ENCODE measurements at places on chromosomes 2 and 18.
A peak's percentile ranks its signal among the peaks of the same experiment; 100 is the strongest.

DNA sequence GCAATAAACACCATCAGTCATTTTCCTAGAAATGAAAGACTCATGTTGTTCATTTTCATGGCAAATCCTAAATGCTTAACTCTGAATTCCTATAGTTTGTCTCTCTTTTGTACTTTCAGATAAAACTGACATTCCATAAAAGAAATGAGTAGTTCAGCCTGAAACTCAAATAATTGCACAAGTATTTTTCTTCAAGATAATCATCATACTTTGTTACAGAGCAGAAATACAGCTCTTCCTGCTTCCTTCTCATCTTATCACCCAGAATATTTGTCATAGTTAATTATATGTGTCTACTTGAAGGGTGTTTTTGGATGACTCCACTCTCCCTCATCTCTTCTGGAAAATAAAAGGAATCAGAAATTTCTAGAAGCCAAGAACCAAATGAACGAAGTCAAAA is 141.1 kb downstream of the HNMT start:
- peak; percentile 71 for DNase-seq

DNA sequence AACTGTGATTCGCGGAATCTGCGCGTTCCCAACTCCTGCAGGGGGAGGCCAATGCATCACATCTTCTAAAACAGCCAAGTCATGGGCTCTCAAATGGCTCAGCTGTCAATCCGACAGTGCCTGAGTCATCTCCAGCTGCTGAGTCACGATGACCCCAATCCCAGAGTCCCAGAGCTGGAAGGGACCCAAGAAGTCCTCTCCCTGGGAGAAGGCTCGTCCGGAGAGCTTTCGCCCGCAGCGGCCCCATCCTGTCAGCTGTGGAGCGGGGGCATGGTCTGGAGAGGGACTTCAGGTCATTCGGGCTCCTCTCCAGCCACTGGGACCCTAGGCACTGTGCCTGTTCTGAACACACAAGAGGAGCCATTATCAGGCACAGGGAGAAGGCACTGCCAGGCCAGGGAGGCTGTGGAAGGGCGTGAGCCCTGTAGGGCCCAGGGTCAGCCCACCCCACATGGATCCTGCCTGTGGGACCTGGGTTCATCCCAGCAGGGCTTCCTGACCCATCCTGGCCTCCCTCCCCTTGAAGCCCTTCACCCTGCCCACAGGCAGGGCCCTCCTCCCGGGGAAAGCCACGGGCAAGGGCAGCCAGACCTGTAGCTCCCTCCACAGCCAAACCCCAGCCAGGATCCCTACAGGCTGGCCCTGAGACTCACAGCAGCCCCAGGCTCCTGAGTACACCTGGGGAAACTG is 47.6 kb upstream of the GPC1 start:
- DNase-seq, result peak; percentile 93

GRCh38 chr2:226564667-226565066 is 235.0 kb downstream of the IRS1 start:
- DNase-seq, result no peak

DNA sequence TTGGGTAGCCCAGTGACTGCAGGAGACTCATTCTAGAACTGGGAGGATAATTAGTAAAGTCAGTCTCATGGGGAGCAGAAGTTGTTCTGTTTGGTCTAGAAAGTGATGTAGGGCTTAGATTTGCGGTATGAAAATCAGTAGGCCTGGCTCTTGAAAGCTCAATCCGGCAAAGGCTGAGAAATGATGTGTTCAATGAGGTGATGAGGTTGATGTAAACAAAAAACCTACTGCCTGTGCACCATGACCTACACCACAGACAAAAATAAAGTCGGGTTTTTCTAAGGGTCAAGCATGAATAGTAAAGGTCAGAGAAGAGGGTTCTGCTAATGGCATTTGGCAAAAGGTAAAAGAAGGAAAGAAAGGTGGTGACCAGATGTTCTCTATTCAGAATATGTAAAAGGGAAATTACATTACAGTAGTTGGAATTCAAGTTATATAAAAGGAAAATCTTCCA is 80.8 kb upstream of the COL5A2 start:
- DNase-seq, result no peak

DNA sequence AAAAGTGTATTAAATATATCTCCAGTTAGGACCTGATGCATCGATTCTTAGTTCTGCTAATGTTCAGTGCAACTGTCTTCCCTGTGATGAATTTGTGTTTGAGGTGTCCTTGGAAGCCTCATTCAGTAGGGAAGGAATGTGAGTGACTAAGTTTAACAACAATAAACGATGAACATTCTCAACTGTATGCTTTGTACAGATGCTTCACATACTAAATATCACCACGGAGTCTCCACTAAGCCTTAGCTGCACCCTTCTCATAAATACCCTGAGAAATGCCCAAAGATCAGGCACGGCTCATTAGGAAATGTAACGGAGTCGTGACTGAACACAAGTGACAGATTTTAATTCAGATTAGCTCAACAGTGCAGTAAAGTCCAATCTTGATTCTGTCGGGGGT is 24.4 kb upstream of the AGFG1 start:
- peak; percentile 66 for DNase-seq

- no peak for DNase-seq
Measured at GRCh38 chr2:118231759-118232158, 143.5 kb downstream of the INSIG2 start.

- no peak for DNase-seq
Measured at GRCh38 chr2:14547830-14548229, 84.7 kb upstream of the LRATD1 start.

DNA sequence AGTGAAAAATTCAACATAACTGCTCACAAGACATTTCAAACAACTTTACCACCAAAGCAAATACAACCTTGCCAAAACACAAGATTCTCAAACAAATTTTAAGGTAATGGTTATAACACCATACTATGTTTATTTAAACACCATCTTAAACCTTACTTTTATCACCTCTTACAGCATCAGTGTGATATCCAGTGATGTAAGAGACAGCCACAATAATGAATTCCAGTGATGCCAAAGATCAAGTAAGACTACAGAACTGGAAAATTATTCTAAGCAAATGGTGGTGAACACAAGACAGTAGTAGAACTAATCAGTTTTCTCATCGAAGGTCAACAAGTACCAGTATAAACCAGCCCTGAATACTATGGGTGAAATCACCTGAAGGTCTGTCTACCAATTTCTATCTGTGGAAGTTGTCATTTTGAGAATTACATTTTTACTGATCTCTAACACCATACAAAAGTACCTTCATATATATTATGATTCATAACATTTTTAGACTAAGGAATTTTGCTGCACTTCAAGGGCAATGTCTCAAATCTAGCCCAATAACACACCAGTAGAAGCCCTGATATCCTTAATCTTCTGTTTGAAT is 146.2 kb downstream of the RBMS1 start:
- peak; percentile 72 for DNase-seq

DNA sequence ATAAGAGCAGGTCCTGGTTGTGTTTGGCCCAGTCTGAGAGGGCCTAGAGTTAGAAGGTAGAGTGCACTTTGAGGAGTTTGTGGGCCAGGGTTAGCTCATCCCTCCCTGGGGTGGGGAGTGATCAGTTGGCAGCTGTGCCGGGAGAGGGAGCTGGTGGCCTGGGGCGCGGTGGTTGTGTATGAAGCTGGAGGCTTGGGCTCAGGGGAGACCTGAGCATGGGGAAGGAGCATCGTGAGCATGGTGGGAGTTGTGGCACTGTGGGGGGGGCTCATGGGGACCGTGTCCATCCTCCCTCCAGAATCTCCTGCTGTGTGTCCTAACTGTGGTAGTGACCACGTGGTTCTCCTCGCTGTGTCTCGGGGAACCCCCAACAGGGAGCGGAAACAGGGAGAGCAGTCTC is 13.6 kb downstream of the STK11IP start:
- no peak for DNase-seq

All from amniotic epithelial cell (primary cell).